Memory B cell (primary cell): ENCODE measurements at places on chromosomes 3 and 15.

DNA sequence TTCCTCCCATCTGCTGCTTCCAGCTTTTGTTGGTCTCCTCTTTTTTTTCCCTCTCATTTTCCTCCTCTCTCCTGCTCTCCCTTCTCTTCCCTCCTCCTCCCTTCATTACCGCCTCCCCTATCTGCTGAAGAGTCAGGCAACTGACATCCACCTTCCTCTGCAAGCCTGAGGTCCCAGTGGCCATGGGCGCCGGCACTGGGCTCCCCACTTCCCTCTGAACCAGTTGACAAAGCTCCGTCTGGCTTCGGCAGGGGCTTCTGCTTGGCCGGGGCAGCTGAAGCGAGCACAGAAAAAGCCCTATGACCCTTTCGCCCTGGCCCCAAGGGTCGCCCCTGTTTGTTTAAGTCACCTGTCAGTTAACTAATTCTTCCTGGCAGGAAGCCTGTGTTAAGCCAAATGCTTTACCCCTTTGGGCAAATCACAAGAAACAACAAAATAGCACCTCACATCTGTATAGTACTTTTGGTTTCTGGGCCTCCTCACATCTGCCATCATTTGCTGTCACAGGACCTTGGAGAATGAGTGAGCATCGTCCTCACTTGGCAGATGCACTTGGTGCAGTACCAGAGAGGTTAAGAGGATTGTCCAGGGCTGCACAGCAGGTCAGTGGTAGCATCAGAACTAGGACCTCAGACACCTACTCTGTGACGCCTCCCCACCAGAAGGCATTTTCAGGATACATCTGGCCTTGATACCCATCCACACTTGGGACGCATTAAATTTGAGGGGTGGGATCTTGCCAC lies 27.7 kb downstream of the ITGA11 start:
- DNase-seq = no peak

DNA sequence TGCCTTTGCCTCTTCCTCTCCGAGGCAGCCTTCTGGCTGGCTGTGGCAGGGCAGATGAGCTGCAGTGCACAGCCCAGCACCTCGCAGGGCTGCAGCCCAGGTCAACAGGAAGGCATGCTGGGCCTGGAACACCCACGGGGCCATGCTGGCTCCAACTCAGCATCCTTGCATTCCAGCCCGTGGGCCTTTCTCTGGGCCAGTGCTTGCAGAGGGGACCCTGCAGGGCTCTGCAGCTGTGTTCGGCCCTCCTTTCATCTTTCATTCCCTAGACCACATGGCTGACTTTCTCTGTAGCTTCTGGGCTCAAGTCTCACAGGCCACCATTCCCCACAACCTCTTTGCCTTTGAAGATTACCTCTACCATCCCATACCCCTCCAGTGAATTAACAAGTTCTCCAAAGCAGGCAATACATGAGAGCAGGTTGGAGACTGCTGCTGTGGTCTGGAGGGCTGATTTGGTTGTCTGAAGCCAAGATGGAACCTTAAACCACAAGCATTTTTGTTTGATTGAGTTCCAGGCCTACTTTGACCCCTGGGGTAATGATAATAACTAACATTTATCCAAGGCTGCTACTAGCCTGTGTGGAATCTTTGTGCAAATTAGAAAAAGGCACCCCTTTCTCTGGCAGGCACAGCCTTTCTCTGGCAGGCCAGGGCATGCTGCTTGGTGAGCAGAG lies 5.9 kb downstream of the FAM131A start:
- no peak for DNase-seq

DNA sequence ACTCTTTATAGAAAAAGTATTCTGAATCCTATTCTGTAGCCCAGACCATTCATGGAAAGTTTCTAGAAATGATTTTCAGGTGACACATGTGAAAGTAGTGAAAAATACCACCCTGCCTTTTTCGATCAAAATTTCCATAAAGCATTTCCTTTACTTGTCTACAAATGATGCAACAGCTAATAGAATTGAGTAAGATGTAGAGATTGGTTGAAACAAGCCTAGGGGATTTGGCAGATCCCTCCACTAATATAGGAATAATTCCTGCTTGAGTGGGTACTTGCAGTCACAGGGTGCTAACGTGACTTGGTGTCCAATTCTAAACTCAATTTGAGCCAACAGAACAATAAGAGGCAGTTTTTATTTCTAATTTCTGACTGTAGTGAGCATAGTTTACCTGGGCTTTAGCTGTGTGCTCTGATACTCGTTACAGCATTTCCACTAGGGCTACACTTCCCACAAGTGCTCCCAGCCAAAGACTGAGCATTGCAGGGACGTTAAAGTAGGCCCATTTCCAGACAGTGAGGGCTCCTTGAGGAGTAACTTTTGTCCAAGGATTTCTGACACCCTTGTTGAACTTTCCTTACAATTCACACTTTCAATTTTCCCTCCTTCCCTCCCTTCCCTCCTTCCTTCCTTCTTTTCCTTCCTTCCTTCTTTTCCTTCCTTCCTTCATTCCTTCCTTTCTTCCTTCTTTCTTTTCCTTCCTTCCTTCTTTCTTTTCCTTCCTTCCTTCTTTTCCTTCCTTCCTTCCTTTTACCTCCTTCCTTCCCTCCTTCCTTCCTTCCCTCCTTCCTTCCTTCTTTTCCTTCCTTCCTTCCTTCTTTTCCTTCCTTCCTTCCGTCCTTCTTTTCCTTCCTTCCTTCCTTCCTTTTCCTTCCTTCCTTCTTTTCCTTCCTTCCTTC lies 53.9 kb upstream of the TP63 start:
- no peak for DNase-seq

DNA sequence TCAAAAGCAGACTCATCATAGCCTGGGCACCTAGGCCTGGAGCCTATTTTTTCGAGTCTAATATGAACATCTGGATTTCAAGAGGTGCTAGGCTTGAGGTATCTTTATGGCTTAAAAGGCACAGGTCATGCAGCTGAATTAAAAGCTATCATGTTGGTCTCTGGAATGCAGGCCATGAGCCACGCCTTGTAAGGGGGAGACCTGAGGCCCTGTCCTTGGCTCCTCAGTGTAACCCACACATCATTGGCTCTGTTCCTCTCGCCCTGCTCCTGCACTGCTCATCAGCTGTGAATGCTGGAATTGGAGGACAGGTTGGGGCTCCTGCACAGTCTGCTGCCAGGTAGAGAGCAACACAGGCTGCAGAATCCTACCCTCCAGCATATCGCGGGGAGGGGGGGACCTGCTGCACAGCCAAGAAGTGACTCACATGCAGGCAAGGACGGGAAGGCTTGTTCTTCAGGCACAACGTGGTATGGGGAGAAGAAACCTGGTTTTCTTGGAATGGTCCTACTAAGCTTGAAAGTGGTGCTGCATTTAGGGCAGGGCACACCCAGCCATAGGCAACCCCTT lies 146.0 kb downstream of the CHST2 start:
- no peak for DNase-seq

DNA sequence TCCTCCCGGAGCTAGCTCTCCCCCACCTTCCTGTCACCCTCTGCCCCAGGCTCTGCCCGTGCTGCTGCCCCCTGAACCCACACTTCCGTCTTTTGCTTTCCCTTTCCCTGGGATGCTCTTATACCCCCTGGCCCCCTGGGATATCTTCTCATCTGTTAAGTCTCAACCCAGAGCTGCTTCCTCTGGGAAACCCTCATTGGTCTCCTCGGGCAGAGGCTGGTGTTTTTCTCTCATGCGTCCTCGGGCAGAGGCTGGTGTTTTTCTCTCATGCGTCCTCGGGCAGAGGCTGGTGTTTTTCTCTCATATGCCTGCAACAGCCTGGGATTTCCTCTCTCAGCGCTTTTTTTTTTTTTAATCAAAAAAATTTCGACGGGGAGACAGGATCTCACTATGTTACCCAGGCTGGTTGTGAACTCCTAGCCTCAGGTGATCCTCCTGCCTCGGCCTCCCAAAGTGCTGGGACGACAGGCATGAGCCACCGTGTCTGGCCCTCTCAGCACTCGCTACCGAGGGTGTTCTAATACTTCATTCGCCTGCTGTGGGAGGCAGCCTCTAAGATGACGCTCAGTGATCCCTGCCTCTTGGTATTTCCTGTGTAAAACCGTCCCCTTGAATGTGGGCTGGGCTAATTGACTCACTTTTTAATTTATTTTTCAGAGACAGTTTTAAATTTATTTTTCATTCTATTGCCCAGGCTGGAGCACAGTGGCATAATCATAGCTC lies 62.7 kb upstream of the TFRC start:
- no peak for DNase-seq

DNA sequence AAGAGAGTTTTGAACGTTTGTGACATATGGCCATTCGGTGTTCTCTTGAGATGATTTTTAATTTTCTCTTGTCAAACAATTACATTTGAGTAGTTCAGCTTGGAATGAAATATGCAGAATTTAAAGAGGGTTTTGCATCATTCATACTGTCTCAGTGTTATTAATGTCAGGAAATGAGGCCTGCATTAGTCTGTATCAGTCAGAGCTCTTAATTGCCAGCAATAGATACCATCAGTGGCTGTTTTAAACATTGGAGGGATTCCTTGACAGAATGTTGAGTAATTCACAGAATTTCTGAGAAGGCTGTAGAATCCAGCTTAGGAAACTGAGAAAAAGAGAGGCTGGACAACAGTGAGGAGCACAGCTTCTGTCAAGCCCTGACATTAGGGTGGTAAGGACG lies 722.0 kb downstream of the NR2F2 start:
- no peak for DNase-seq

DNA sequence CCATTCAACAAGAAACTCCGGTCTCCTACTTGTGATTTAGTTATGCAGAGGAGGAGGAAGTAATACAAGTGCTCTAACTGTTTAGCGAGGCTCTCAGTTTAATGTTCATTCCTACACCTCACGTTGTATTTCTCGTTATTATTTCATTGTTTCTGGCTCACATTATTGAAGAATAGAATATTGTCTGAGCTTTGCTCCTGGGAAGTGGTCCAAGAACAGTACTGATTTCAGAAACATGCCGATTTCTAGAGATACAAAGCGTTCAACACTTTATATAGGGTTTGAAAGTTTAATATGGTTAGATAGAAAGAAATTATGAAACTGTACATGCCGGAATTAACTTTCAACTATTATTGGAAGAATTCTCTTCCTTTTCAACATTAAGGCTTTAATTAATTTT lies 1145.5 kb downstream of the TBL1XR1 start:
- DNase-seq = no peak

- no peak for DNase-seq
Measured at GRCh38 chr15:92462424-92463125, 68.9 kb downstream of the ST8SIA2 start.

DNA sequence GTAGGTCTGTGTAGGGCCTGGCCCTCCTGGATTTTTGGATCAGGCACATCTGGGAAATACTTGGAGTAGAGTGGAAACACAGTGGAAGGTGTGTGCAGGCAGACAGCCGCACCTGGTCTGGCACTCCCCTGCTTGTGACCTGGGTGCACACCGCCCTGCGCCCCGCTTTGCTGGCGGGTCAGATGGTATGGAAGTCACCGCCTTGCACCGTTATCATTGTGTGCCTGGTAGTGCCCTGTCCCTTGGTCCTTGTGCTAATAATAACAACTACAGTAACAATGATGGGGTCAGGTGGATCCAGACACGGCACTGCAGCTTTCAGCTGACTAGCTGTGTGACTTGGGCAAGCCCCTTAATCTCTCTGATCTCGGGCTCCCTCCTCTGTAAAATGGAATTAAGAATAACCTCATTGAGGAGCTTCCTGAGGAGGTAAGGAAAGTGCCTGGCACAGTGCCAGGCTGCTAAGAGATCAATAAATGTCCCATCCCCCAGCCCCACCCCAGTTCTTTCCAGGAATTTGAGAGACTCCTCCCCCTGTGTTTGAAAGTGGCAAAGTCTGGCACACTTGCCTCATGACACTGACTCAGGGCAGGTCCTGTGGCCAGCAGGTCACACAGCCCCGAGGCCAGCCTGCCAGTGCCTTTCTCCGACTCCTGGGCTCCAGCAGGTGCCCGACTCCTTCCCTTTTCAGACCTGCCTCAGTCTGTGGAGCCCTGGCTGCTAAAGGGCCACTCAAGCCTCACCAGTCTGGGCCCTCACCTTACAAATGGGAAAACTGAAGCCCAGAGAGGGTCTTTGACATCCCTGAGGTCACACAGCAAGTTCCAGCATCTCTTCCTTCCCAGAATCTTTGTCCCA lies 9.8 kb downstream of the ISG20 start:
- DNase-seq = no peak

GRCh38 chr15:74259821-74260607 lies 23.9 kb downstream of the CCDC33 start:
- no peak for DNase-seq

GRCh38 chr3:180335050-180335449 lies 266.9 kb upstream of the TTC14 start:
- no peak for DNase-seq

- DNase-seq = no peak
Measured at GRCh38 chr3:62323241-62323640, 50.1 kb downstream of the FEZF2 start.

GRCh38 chr15:48089702-48090101 lies 31.1 kb upstream of the SLC24A5 start:
- DNase-seq = no peak
